ENCODE measurements at places on chromosomes 7 and 10. TPM values are rescaled to one million over a fixed set of nuclear protein-coding genes. Genes with fewer than 3 reads are reported as not detected.

DNA sequence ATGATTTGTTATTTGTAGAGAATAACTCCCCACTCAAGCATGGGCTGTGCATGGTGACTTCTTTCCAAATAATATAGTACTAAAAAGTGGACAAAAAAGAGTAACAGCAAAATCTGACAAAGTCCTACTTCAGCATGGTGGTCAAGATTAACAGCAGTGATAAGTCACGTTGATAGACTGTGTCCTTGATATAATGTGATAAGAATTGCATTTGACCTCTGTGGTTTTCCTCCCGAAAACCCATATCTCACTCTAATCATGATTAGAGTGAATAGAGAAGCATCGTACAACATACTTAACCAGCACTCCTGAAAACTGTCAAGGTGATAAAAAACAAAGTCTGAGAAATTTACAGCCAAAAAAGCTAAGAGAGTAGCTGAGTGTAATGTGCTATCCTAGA is 42.4 kb downstream of the REEP3 start:
- DNase-seq = no peak

DNA sequence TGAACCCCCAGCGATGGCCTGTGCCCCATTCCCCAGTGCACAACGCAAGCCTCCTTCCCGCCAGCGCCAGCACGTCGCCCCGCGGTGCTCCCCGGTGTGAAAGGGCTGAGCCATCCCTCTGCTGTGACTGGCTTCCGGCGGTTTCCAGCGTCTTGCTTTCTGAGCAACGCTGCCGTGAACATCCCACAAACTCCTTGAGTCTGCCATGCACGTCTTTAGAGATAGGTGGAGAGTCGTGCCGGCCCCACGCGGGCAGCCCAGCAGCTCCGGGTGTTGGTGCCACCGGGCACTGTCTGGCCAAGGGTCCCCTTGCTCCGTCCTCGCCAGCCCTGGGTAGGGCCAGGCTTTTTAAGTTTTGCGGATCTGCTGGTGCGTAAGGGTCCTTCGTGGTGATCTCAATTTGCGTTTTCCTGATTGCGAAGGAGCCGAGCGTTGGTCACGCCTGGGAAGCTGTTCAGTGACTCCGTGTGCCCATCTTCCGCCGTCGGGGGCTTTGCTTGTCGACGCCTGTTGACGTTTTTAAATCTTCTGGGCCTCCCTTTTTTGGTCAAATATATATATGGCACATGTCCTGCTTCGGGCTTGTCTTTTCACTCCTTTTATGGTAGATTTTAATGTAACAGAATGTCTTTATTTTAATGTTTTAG is 70.6 kb downstream of the FOXL3 start:
- DNase-seq = no peak

DNA sequence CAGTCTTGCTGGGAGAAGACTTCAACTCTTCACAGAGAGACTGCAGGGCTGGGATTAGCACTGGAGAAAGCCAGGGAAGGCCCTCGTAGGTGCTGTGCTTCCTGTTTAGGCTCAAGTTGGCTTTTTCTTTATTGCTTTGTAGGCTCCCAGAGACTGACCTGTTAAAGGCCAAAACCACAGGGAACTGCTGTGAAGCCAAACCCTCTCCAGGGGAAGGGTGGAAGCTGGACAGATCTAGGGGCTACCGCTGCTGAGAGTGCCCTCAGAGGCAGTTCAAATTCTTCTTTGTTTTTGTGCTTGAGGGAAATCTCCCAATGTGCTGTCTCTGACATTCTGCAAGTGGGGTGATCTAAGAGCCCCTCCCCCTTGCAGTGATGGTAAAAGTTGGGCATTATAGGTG is 198.4 kb downstream of the CNTNAP2 start:
- no peak for DNase-seq

DNA sequence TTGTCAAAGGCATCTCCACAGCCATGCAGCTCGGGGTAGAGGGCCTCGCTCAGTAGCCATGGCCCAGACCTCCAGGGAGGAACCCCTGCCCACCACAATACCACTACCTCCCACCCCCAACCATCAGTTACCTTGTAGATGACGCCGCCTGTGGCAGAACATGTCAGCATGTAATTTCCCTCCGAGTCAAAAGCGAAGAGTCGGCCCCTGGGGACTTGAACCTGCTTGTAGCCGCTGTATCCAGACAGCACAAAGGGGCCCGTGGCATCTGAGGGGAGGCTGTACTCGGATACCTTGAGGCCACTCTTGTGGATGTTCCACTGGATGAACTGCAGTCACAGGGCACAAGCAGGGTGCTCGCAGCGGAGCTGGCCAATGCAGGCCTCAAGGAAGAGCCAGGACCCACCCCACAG is 16.3 kb upstream of the CYREN start:
- no peak for DNase-seq

DNA sequence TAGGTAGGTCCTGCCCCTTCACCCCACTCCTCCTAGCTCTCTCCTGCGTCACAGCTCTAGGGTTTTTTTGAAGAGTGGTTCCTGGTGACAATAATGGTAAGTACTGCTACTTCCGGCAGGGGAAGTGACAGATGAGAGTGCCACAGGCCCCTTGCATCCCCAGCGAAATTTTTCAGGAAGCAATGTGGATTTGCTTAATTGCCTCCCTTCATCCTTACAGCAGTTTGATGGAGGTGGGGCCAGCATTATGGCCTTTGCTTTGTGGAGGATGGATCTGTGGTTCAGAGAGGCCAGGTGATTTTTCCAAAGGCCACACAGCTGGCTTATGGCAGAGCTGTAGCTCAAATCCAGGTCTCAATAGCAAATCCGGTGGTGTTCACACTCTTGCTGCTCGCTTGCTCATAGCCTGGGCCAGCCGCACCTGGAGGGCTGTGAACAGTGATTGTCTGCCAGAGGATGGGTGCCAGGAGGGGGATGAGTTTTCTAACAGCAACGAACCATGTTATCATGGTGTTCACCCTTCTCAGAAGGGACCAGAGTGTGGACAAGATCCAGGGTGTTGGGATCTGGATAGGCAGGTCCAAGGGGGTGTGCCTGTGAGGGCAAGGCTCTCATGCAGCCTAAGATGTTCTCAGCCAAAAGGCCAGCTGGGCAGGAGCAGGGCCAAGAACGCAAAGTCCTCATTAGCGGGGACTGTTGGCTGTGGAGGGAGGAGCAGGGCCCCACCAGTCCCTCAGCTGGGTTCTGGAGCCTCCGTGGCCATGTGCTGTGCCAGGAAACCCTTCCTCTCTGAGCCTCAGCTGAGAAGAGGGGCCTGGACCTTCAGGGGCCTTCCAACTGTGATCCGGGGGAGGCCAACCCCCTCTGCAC is 89.0 kb downstream of the EMX2 start:
- DNase-seq = no peak

DNA sequence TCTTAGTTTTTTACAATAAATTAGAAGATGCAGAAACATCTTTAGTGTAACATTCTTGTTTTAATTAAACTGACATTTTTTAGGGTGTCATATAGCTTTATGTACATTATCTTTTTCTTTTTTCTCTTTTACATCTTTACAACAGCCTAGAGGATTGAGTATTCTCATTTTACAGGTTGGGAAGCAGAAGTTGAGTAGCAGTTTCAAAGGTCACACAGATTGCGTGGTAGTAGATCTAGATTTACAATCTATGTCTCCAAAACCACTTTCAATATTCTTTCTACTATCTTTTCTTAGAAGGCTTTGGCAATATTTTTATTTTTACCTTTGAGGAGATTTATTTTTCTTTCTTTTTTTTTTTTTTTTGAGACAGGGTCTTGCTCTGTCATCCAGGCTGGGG is 18.7 kb upstream of the MCU start:
- no peak for DNase-seq

The EPHB6 gene
- 0.54 TPM for total RNA-seq

- no peak for DNase-seq
Observed at GRCh38 chr7:18978108-18978495, 139.3 kb downstream of the TWIST1 start.

The SKAP2 gene
- 66.8 TPM for total RNA-seq

DNA sequence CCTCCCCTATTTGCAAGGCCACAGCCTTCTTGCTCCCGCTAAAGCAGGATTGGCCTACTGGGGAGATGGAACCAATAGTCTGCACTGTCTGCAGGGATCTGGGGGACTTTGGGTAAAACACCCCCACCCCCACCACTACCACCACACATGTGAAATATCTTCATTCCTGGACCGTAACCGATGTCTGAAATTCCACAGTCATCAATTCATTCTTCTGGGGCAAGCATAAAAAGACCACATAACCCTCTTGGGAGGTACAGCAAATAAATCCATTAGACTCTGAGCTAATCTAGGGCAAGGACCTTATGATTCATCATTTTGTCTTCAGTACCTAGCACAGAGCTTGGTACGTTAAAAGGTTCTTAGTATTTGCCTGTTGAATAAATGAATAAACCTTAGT is 307.8 kb downstream of the GPAM start:
- no peak for DNase-seq

GRCh38 chr7:38189231-38189938 is 11.3 kb downstream of the STARD3NL start:
- DNase-seq = no peak

GRCh38 chr7:954330-955238 is at the start of gene ADAP1:
ADAP1 (minus strand) TSS chr7:954680; CDS start chr7:954477, 203 bp downstream.
- DNase-seq = no peak

DNA sequence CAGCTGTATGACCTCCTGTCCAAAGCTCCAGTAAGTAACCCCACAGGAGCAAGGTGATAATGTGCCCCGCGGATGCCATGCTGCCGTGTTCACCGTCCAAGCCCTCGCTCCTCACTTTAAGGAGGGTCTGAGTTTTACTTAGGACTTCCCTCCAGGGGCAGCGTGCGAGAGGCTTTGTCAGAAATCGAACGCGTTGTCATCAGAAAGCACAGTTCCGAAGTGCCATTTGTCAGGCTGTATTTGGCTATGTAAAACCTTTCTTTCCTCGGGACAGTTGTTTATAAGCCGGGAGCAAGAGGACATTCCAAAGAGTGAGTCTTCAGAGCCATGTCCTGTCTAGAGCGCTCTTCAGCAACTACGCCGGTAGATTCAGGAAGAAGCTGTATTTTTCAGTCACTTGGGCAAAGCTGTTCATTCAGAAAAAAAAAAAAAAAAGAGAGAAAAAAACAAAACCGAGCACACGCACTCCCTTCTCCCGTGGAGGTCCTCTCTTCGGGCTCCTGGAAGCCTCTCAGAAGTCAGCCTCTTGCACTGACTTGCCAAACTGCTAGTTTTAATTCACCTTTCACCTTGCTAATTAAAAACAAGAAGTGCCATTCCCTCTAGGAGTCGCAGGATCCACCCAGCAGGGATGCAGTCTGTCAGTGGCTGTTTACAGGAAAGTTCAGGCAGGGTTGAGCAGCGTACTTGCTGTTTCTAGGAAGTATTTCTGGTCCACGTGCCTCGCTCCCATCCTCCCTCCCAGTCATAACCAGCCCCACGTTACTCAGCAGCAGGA is at the start of gene SEMA3E:
TSS of gene SEMA3E (minus strand) at position 676 of the 778 bp plus-strand sequence.
- DNase-seq = peak; percentile 65

DNA sequence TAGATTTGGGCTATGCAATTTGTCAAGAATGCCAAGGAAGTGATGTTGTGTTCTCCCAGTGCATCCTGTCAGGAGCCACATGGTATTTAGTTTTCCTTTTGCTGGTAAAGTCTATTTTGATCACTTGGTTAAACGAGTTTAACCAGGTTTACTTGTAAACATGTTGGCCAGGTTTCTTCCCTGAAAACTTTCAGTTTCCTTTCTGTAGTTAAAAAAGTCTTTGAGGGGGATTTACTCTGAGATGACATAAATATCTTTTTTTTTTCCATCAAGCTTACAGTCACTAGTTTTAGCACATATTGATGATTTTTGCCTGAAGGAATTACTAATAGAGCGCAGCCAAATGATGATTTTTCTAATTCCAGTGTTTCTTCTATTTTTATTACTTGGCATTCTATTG is 320.5 kb downstream of the PHF14 start:
- no peak for DNase-seq
